ENCODE measurements at places on chromosomes 5 and 9. TPM values are rescaled to one million over a fixed set of nuclear protein-coding genes. Genes with fewer than 3 reads are reported as not detected.
A peak's percentile ranks its signal among the peaks of the same experiment; 100 is the strongest.

The WHRN gene
- total RNA-seq = 1.1 TPM

The FSD1L gene
- 19.8 TPM for total RNA-seq

The ADAMTSL1 gene
- total RNA-seq = 2.7 TPM

The FBLL1 gene
- total RNA-seq = 0.34 TPM

The C5orf46 gene
- total RNA-seq = not detected

The WWC1 gene
- total RNA-seq = 6.3 TPM

- no peak for DNase-seq
Observed at GRCh38 chr9:131097126-131097947, 1.0 kb downstream of the AIF1L start.

DNA sequence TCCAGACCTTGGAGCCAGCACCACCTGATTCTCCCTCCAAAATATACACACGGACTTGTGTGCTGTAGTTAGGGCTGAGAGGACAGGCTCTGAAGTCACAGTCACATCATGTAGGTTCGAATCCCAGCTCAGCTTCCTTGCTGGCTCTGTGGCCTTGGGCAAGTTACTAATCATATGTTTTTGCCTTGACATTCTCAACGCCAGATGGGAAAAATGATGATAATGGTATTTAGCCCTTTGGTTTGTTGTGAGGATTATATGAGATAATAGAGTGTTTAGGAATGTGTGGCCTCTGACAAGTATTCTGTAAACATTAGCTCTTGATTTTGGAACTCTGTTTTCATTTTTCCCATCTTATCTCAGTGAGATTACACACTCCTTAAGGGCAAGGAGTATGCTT lies 72.5 kb downstream of the PLAC8L1 start:
- no peak for DNase-seq

- DNase-seq = no peak
Observed at GRCh38 chr9:121380846-121381245, 10.8 kb upstream of the STOM start.

- DNase-seq = peak; percentile 24
Observed at GRCh38 chr9:7089406-7090193, 331.8 kb downstream of the KDM4C start.

DNA sequence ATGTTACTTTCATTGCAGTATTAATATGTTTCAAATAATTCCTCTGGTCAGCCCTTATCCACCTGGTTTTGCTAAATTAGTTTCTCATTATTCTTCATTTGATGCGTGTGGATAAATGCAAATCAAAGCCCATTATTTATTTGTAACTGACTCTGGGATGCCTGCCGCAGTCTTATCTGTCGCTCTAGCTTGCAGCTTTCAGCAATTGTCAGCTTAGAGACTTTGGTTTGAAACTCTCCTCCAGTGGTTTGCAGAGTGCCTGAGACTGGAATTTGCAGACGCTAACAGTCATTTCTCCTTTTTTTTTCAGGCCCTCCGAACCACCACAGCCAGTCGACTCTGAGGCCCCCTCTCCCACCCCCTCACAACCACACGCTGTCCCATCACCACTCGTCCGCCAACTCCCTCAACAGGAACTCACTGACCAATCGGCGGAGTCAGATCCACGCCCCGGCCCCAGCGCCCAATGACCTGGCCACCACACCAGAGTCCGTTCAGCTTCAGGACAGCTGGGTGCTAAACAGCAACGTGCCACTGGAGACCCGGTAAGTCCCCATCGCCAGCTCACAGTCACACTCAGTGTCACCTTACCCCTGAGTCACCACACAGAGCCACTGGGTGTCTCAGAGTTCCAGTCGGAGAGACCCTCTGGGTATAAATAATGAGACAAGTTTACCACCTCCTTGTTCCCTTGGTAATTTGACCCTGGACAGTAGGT lies 339.0 kb upstream of the WWC1 start:
- DNase-seq = peak; percentile 12
